ENCODE measurements at places on chromosomes 7 and 10. TPM values are rescaled to one million over a fixed set of nuclear protein-coding genes. Genes with fewer than 3 reads are reported as not detected.

Gene JAZF1
- 5.3 TPM for total RNA-seq

Gene CLCN1
- total RNA-seq: not detected

Gene GNAI1
- total RNA-seq: 21.4 TPM

Gene SPDYE5
- not detected for total RNA-seq

Gene FGFR2
- 0.09 TPM for total RNA-seq

Gene ACSL5
- 12.6 TPM for total RNA-seq

Gene WNT2
- total RNA-seq: 0.19 TPM

Gene RARRES2
- 0.09 TPM for total RNA-seq

Gene CACUL1
- total RNA-seq: 22.8 TPM
